Fibroblast of lung (primary cell): ENCODE measurements at places on chromosomes 3 and 15. TPM values are rescaled to one million over a fixed set of nuclear protein-coding genes. Genes with fewer than 3 reads are reported as not detected.
A peak's percentile ranks its signal among the peaks of the same experiment; 100 is the strongest.

- no peak for DNase-seq
Measured at GRCh38 chr3:55075846-55076245, 148.0 kb upstream of the LRTM1 start.

Gene PLAAT1
- total RNA-seq, result not detected in 2 replicates

Gene IL17RD
- total RNA-seq, result 1.8 and 2.1 TPM in 2 replicates

DNA sequence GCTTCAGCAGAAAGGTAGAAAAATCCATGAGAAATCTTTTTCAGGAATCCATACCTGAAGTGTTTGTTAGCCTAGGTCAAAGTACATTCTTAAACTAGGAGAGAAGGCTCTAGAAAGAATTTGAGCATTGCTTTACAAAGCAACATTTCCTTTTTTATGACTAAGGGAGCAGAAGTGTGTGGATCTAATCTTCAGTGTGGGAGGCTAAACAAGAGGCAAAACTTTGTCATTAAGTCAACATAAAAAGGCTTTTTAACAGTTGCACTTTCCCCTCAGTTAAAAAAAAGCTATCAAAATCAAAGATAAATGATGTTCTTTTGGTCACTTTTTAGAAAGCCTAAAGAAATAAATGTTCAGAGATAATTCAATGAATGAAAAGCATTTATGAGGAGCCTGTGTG, 154.8 kb downstream of the TMEM108 start:
- peak; percentile 55 for DNase-seq

DNA sequence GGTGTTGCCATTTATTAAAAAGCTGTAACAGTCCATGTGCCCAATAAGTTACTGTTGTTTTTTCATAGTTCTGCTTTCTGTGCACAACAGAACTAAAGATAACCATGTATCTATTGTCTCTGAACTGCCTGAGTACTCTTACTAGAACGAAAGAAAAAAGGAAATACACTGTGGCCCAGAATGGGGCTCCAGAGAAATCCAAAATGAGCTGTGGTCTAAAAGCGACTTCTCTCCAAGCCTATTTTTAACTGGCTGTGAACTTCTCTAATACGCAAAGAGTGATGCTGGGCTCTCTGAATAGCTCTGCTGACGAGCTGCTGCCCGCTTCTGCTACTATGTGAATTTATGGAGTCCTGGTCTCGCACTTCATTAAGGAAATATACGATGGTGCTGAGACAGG, 56.2 kb upstream of the LPP start:
- DNase-seq, result no peak

DNA sequence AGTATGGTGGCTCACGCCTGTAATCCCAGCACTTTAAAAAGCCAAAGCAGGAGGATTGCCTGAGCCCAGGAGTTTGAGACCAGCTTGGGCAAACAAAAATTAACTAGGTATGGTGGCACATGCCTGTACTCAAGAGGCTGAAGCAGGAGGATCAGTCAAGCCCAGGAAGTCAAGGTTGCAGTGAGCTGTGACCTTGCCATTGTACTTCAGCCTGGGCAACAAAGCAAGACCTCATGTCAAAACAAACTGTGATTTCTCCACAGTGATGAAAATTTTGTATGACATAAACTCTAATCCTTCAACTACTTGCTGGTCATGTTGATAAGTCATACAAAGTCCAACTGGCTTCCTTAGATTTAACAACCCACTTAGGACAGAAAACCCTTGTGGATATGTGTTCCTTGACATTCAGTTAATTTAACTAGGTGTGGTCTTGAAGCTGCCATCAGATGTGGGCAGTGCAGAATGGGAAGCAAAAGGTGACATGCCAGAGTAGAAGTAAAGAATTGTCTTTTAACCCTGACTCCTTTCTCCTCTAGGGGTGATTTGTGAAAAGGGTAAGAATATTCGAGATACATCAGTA, 263.3 kb downstream of the PTPRG start:
- DNase-seq, result no peak

DNA sequence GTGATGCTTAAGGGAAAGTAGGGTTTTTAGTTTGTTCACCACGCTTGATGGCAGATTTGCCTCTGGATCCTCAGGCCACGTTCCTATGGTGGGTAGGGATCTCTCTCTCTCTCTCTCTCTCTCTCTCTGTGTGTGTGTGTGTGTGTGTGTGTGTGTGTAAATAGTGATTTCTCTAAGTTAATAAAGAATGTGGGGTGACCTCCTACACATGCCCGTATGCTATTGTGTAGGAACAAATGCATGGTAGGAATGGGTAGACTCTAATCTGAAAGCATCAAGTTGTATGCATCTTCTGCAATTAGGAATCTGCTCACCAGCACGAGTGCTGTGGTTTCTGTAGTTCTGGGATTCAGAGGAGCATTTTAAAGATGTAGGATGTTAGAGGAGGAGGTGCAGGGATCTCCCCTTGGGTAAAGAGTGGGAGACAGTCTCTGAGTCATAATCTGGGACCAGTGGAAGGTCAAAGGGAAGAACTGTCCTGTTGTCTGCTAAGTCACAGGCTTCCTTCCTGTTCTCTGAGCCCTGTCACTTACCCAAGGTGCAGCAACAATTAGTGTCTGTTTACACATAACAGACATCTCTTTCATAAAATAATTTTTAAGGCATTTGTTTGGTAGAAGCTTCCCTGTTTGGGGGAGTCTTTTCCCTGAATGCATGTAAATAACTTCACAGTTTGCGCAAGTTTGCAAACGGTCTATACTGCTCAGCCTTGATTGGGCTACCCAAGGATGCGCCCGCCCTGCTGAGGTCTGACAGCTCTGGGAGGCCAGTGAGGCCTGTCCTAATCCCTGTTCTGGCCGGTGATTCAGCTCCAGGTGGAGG, 139.8 kb downstream of the IGF1R start:
- no peak for DNase-seq

GRCh38 chr3:60101621-60102020, 1051.8 kb upstream of the CFAP20DC start:
- DNase-seq, result peak; percentile 44

- DNase-seq, result peak; percentile 90
Measured at GRCh38 chr3:179713643-179714090, 60.8 kb downstream of the USP13 start.

DNA sequence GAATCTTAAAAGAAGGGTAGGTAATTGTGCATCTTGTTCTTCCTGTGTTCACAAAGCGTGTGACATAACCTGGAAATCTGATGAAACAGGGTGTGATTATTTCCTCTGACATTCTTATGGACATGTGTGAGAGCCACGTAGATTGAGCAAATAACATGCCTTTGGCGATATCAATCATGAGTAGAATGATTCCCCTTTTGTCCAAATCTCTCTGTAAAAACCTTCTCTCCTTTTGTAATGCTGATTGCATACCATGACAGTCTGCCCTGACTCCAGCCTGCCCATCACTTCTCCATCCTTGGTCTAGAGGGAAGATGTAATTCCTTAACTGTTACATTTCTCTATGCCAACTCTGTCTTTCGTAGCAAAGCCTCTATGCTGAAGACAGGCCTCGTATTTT, 115.0 kb downstream of the IL5RA start:
- DNase-seq, result no peak

DNA sequence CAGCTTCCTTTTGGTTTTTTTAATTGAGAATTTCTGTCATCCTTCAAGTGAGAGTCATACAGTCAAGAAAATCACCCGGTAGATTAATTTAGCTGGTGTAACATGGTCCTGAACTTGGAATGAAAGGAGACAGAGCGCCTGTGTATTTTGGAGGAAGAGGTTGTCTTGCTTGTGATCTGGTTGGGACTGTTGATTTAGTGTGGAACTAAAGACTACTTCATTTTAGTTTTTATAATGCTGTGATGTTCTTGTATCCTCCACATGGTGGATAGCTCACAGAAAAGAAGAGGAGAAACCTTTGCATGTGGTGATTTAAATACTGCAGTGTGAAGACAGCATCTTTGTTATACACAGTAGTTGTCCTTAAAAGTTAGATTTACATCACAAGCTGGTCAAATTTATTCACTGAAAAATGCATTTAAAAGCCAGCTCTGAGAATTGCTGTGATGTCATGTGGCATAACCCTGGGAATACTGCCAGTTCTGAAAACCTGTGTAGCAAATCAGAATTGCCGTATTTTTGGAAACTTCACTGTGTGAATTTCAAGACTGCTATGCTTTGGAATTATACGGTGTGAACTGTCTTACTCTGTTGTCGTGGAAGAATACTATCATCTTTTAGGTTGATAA, 268.5 kb downstream of the PTPRG start:
- peak; percentile 71 for DNase-seq

Gene SLC38A3
- not detected in 2 replicates for total RNA-seq

DNA sequence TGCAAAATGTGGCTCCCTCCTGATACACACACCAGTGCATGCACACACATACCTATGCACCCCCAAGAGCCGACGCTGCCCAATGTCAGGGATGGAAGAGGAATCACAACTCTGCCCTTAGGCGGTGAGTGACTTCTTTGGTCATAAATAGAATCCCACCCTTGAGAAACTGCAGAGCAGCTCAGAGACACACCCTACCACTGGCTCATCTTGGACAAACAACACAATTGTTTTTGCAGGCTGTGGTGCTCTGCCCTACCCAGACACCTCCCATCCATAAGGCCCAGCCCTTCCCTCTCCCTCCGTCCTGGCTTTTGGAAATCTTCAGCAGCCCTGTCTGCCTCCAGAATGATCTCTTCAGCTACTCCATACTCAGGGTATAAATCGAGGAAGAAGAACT, 73.8 kb upstream of the HRH1 start:
- no peak for DNase-seq

DNA sequence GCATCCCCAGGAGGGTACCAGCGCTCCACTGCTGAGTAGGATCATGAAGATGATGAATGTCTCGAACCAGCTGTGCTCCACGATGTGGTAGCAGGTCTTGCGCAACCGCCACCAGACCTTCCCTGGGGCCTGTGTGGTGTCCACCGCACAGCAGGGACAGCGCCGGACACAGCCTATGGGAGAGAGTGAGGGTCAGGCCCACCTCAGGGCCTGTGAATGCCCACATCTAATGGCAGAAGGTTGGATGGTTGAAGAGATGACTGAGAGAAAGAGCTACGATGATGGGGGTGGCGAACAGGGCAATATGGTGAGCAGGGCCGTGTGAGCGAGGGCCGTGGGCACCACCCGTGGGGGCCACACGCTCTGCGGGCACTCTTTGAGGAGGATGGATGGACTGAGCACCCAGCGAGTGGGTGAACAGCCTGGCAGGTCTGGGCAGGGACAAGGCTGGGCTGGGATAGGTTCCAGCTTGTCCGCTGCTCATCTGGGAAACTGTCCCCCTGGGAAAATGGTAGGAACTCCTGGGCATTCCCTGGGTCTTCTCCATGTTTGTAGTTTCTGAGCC, 74.1 kb downstream of the SCN5A start:
- no peak for DNase-seq

Gene PFKFB4
- 6.7 and 12.2 TPM in 2 replicates for total RNA-seq

GRCh38 chr3:129645286-129645685, 38.8 kb upstream of the PLXND1 start:
- no peak for DNase-seq

Gene MUC20
- total RNA-seq, result under 0.01 and 0.66 TPM in 2 replicates

Gene TMEM40
- under 0.01 TPM in 1 of 2 replicates, not detected in the other for total RNA-seq

Gene GABRR3
- not detected in 2 replicates for total RNA-seq

DNA sequence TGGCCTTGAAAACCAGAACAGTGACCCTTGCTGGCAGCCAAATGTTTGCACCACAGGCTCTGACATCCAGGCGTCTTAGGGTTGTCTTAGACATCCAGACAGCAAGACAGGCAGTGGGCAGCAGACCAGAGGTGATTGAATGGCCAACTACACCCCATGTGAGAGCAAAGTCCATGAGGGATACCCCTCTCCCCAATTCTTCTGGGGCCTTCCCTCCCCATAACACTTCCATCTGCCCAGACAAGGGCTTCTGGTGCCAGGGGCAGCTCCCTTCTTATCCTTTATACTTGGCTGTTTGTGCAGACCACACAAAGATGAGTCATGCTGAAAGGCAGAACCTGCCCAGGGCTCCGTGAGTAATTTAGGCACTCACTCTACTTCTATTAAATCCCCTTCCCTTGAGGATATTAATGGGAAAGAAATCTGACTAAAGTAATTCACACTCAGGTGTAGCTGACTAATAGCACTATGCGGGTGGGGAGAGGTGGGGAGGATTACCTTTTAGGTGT, 257.9 kb downstream of the UACA start:
- DNase-seq, result peak; percentile 74

DNA sequence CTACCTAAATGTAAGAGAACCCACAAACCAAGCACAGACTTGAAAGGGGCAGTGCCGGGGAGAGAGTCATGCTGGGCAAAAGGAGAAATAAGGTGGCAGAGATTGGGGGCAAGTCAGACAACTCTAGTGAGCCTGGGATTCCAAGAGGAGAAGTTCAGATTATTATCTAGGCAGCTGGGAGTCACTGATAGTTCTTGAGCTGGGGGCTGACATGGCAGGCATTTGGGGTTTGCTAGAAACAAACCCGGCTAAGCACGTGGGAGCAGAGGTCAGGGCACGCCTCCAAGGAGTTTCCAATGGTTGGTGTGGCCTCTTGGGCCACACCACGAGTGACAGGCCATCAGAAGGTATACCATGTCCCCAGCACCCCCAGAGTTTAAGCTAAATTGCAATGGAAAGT, 27.6 kb downstream of the SLC6A6 start:
- DNase-seq, result no peak

Gene PLA2G4D
- total RNA-seq, result not detected in 2 replicates

Gene TPRG1
- total RNA-seq, result 0.99 and 1.8 TPM in 2 replicates

Gene GAP43
- total RNA-seq, result under 0.01 and 0.17 TPM in 2 replicates

DNA sequence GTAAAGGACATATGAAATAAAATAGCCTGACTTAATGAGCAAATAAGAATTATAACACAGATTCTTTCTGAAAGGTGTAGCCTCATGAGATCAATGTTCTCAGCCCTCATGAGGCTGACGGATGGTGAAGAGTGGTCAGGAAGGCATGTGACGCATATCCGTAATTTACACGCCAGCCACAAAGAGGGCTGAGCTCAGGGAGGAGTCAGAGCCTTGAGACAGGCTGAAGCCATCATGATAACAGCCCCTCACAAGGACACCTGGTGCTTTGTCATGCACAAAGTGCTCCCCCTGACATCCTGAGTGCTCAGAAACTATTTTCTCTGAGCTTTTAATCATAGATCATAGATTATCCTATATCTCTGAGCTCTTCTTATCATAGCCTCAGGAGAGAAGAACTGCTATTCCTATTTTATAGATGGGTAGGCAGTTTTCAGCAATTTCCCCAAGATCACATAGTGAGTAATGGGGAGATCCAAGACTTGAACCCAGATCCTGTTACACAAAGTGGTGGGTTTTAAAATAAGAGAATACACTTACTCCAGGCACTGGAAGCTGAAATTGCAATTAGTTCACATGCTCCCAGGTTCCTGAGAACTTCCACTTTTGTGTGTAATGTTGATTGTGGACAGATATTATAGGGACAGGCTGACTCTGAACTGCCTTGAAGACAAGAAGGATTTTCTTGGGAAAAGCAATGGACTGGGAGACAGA, 267.1 kb downstream of the RPLP1 start:
- no peak for DNase-seq

Gene LDHAL6B
- not detected in 2 replicates for total RNA-seq

- no peak for DNase-seq
Measured at GRCh38 chr15:68987676-68988075, 26.8 kb upstream of the NOX5 start.
